NCI-H345 (cell line): ENCODE measurements at places on chromosomes 3 and 15.

- peak; percentile 37 for DNase-seq
These were observed at the start of gene PDZRN3 for GRCh38 chr3:73624821-73625665. TSS of gene PDZRN3 (minus strand) at chr3:73624941.

GRCh38 chr3:57706462-57706861, 13.6 kb upstream of the DENND6A start:
- DNase-seq = no peak

DNA sequence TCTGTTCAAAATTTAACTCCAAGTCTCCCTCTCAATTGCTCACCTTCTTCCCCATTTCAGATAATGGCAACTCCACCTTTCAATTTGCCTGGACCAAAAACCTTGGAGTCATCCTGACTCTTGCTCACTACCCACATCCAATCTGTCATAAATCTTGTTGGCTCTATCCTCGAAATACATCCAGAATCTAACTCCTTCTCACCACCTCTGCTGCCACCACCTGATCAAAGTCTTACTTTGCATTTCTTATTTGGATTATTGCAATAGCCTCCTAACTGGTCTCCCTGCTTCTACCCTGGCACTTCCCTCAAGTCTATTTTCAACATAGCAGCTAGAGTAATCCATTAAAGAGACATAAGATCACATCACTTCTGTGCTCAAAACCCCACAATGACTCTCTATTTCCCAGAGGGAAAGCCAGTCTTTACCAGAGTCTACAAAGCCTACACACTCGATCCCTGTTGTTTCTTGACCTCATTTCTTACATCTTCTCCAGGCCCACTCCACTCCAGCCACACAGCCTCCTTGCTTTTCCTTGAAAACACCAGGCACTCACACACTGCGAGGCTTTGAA, 86.6 kb downstream of the GPR156 start:
- no peak for DNase-seq

- peak; percentile 64 for DNase-seq
These were observed 12.4 kb downstream of the GP5 start for GRCh38 chr3:194386648-194387047.

DNA sequence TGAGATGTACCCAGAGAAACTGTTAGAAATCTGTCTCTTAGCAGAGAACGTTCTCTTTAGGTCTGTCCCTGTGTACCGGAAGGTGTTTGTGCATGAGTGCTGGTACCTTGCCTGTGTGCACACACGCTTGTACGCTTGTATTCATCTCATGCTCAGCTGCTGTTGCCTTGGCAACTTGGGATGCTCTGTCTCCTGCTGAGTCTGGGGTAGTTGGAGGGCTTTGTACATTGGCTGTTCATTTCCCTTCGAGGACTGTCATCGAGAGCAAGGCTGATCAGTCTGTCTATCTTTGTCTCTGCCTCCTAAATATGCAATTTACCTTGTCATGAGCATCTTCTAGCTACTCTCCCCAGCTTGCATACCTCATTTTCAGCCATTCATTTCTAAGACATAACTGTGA, 147.2 kb downstream of the SLCO3A1 start:
- peak; percentile 78 for DNase-seq

GRCh38 chr15:48333540-48333939, 2.3 kb downstream of the DUT start:
- DNase-seq = no peak

- no peak for DNase-seq
These were observed 600.8 kb downstream of the FOXP1 start for GRCh38 chr3:70982700-70983140.

GRCh38 chr3:67689806-67690205, 35.4 kb upstream of the SUCLG2 start:
- DNase-seq = no peak

DNA sequence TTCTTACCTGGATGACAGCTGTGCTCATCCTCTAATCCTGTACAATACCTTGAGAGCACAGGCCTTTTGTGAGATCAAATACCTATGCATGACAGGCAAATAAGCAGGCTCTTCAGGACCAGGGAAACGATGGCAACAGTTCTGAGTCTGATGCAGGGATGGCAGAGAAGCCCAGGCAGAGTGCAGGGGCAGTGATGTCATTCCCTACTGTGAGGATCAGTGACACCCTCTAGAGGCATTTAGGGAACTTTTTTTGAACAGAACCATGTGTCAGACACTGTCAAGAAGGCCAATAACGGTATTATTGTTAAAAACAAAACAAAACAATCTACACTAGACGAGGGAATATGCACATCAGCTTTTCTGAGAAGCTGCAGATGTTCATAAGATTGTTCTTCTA, 314.8 kb upstream of the CTDSPL start:
- no peak for DNase-seq

- DNase-seq = no peak
These were observed 328.5 kb downstream of the NAALADL2 start for GRCh38 chr3:175187586-175187985.

GRCh38 chr3:32630266-32630665, 54.7 kb upstream of the CNOT10 start:
- no peak for DNase-seq

DNA sequence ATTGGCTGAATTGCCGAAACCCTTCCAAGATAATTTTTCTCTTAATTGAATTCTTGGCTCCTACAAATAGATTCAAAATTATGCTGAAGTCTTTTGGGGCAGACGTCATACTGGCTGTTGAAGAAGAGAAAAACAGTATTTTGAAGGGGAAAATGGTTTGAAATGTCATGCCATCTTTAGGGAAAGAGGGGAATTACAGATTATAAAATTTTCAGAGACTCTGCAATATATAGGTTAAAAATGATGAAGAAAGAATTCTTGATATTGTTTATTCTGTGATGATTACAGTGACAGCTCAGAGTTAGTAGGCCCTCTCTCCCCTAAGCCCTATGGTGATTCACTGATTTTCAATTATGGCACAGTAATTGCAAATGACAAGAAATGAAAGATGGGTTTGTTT, 86.1 kb downstream of the CGNL1 start:
- no peak for DNase-seq

DNA sequence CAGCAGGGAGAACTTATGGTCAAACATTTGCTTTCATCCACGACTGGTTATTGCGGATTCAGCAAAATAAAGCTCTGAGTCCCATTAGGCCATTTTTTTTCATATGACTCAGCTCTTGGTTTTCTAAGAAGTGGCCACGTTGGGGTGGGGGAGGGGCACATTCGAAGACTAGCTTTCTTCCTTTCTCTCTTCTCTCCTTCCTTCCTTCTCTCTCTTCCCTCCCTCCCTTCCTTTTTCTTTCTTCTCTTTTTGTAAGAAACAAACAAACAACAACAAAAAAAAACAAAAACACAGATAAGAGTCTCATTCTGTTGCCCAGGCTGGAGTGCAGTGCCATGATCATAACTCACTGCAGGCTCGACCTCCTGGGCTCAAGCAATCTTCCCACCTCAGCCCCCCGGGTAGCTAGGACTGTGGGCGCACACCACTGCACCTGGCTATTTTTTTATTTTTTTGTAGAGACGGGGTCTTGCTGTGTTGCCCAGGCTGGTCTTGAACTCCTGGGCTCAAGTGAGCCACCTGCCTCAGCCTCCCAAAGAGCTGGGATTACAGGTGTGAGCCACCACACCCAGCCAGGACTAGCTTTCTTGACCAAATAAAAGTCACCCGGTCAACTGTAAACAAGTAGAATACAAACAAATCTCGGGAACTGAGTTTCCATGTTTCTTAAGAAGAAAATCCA, 41.6 kb downstream of the ABCC5 start:
- no peak for DNase-seq

DNA sequence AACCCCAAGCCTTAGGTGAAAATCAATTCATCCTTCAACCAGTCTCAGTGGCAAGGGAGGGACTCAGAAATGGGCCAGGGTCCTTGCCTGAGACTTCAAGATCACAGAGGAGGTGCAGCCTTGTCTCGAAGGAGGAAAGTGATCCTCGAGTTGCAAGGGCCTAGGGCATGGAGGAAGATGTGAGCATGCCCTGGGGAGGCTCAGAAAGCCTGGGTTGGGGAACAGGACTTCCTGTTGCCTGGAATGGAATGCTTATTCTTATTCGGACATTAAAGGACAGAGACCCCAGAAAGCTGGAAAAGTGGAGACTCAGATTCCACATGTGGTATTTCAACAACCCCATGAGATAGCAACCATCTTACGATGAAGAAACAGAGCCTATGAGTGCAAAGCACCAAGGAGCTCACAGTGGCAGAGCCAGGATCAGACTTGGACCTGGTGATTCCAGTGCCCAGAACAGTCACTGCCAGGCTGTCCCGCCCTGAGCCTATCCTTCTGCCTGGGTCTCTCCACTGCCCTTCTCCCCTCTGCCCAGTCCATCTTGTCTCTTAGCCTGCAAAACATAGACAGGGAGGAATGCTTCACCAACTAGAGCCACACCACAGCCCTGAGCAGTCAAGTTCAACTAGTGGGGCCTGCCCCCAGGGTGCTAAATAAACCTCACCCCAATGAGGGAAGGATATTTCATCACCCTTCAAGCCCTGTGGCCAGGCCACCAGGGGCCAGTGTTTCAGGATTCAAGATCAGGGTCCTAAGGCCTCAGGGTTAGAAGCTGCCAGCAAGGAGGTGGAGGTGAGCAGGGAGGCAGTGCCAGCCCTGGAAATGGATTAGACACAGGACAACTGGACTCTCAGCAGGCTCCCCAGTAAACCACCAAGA, 21.9 kb downstream of the DAPK2 start:
- no peak for DNase-seq

GRCh38 chr3:17979252-17979651, 236.8 kb upstream of the TBC1D5 start:
- DNase-seq = no peak

GRCh38 chr3:114887806-114888205, 259.3 kb downstream of the ZBTB20 start:
- DNase-seq = no peak

GRCh38 chr3:177837951-177838655, 640.8 kb upstream of the TBL1XR1 start:
- no peak for DNase-seq

GRCh38 chr3:135078283-135078682, 283.2 kb downstream of the EPHB1 start:
- DNase-seq = no peak

DNA sequence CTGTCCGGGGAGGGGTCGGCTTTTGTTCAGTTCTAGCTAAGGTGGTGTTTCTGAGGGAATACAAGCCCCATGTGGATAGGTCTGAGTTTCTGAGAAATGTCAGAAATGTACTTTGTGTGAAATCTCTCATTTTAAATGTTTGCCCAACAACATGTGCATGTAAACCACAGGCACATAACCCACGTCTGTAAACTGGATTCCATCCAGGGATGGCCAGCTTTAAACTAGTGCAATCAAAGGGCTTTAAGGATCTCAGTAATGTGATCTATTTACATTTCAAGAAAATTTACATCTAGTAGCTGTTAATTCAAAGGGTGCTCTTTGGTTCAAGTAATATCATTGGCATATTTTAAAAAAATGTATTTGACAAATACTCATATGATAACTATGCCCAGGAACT, 52.0 kb downstream of the POLR2M start:
- no peak for DNase-seq

DNA sequence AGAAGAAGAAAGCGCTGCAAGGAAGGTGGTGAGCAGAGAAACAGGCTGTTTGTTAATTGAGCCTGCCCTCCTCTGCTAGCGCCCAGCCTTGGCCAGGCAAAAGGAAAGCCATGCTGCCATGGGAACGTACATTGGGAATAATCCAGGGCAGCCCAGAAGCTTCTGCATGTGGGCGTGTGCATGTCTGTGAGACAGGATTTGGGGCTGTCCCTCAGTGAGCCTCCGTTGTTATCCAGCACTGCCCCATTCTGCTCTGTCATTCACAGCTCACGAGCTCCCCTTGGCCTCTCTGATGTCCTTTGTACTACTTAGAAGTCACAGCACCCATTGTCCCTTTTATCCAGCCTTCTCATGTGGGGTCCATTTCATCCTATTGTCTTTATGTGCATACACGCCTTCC, 239.1 kb upstream of the ROPN1 start:
- no peak for DNase-seq

DNA sequence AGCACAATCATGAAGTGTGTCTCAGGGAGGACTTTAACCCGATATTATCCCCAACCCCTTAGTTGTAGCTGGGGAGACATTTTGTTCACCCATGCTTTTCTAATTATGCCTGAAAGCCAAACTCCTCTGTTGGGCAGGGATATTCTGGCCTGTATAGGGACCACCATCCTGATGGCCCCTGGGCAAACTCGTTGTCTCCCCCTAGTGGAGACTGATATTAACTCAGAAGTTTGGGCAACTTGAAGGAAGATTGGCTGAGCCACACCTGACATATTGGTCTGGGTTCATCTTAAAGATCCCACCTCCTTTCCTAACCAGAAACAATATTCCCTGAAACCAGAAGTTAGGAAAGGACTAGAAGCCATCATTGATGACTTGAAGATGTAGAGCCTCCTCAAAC, 42.3 kb downstream of the TM4SF18 start:
- DNase-seq = no peak

DNA sequence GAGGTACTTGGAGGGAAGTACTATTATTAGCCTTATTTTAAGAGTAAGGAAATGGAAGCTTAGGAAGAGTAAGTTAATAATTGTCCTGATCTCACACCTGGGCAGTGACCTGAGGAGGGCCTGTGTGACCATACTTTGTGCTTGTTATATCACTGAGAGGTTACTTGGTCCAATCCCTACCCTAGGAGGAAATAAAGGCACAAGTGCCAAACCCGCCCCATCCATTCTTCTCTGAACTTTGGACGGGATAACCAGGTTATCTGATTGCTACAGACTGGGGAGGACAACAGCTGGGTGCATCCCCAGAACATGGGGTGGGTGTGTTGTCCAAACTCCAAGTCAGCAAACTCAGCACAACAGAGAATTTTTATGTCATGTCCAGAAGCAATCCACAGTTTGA, 77.7 kb upstream of the NR2E3 start:
- DNase-seq = no peak

- DNase-seq = no peak
These were observed 5.5 kb upstream of the RNF111 start for GRCh38 chr15:58981808-58982475.

GRCh38 chr3:99774467-99774866, 43.2 kb upstream of the CMSS1 start:
- DNase-seq = no peak

DNA sequence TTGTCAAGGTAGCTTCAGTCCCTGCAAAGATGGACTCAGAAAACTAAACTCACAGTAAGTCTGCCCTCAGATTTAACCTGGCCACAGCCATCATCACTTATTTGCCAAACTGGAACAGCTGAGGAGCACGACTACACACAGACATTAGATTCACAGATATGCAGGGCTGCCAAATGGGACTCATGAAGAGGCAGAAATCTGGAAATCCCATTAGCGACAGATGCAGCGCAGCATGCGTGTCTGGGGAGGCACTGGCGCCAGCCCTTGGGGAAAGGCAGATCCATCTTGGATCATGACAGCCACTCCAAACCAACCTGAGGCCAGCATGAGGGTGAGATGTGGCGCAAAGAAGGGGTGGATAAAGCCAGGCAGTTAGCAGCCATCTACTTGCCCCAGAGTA, 160.7 kb upstream of the TSC22D2 start:
- no peak for DNase-seq
